ENCODE measurements at places on chromosomes 5 and 9.

DNA sequence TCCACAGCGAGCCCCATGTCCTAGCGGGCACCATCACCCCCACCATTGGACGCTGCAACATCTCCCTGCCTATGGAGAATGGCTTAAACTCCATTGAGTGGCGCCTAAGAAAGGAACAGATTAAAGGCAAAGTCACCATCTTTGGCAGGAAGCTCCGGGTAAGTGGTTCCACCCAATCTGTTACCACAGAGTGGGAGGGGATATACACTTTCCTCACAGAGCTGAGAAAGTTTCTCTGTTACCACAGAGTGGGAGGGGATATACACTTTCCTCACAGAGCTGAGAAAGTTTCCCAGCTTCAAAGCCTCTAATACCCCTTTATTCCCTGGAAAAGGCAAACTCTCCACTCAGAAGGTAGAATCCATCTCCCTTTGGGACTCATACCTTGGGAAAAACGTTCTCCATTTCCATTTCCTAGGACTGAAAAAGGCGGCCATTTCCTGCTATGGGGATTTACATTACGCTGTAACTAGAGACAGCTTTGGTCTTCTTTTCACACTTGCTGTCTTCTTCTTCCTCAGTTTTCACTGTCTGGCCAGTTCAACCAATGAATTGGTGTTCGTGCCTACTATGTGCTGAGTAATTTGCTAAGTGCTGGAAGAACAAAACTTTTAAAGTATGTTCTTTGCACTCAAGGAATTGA, 63.4 kb upstream of the WWC1 start:
- no peak for DNase-seq

DNA sequence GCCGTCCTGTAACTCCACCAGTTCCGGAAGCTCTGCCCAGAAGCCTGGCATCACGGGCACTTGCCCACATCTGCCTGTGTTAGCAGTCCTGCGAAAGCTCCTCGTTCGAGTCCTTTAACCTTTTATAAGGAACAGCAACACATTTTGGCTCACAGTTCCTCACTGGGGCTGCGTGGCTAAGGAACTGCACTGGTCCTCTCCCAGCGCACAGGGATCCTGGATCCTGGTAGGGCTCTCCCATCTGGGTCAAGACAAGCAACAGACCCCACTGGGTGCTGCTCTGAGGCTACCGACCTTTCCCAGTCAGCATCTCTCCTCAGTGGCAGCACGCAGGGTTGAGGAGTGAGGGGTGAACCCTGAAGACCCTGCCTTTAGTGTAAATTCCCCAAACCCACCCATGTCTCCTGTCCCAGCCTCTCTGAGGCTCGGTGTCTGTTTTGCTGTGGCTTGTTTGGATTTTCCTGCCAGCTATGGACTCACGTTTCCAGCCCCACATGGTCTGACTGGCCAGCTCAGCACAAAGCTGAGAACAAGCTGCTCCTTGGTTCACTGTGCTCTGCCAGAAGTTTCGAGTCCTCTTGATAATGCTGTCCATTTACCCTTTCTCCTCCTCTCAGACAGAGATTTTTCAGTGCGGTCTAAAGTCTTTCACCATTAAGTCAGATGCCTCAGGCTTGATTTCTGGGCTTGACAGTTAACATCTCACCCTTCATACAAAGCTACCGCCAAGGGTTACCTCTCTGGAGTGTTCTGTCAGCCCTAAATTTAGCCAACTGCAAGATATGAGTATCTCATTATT, 80.0 kb downstream of the AK8 start:
- DNase-seq = no peak

GRCh38 chr9:32218100-32218767, 166.2 kb upstream of the ACO1 start:
- DNase-seq = no peak

DNA sequence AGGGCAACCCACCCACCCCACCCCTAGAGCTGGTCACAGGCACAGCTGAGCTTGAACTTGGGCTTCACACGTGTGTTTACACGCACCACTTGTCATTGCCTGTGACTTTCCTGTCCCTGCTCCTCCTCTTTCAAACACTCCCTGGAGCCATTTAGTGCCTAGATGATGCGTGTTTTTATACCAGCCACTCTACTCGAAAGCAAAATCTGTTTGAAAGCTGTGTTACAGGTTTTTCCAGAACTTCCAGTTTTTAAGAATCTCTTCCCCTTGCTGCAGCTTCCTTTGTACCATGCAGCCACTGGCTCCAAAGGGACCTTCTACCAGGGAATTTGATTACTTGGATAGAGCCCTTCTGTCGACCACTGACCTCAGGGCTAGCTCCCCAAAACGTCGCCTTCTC, 78.8 kb upstream of the SPRY4 start:
- no peak for DNase-seq

- no peak for DNase-seq
These were observed 4.9 kb downstream of the GMCL2 start for GRCh38 chr5:178182158-178182876.

DNA sequence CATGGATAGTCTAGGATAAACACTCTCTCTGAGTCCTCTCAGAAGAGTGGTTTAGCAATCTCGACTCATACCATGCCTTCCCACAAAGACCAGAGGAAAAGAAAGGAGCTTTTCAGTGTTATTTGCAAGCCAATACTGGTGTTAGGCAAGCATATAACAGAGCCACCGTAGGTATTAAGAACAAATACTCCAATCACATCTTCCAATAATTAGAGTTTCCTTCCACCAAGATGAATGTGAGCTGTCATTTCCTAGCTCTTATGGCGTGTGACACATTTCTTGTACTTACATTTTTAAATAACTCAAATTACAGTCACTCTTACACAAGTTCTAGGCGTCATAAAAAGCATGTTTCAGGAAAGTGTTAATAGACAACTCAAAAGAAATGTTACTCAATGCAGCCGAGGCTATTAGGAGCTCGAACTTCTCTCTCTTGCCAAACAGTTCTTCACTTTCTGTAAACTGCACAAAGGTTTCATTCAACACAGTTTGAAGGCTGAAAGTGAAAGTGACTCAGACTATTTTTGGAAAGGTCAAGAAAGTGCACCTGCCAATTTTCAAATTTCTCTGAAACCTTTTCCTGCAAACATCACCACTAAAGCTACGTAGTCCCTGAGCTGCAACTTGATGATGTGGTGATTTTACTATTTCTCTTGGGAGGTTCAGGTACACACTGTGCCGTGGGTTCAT, 153.8 kb downstream of the AUH start:
- peak; percentile 30 for DNase-seq

DNA sequence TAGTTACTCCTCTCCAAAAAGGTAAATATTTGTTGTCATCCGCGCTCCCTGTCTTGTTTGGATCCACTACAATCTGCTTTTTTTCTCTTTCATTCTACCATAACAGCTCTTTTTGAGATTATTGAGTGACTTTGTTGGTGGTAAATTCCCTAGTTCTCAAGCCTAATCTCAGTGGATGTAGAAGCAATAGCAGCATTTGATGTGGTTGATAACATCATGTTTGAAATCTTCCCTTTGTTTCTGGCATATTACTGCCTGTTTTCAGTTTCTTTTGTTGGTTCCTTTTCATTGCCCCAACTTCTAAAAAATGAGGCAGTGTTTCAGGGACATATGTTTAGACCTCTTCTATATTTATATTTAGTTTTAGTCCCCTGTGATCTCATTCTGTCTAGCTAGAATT, 8.9 kb downstream of the CDC42SE2 start:
- no peak for DNase-seq

- no peak for DNase-seq
These were observed 2.1 kb downstream of the RPL7A start for GRCh38 chr9:133349965-133350616.

DNA sequence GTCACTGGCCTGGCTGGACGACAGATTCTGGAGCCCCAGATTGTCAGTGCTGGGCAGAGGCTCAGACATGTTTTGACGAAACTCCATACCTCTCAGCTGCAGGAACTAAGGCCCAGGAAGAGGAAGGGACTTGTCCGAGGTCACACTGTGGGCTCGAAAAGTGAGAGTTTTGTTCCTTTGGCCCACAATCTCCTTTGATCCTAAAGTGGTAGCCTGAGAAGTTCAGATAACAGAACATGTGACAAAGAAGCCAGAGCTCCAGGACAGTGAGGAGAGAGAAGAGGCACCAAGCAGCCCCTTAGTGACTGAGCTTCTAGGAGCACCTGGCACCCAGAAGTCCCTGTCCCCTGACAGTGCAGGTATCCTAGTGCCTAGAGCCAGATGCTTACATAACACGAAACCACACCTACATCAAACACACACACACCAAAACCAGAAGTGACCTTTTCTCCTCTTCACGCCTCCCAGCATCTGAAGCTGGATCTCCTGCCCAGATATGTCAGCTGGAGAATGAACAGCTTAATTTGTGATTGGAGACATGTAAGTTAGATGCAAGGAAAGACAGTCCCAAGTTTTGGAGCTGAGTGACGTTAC, 88.9 kb downstream of the ADRB2 start:
- no peak for DNase-seq

DNA sequence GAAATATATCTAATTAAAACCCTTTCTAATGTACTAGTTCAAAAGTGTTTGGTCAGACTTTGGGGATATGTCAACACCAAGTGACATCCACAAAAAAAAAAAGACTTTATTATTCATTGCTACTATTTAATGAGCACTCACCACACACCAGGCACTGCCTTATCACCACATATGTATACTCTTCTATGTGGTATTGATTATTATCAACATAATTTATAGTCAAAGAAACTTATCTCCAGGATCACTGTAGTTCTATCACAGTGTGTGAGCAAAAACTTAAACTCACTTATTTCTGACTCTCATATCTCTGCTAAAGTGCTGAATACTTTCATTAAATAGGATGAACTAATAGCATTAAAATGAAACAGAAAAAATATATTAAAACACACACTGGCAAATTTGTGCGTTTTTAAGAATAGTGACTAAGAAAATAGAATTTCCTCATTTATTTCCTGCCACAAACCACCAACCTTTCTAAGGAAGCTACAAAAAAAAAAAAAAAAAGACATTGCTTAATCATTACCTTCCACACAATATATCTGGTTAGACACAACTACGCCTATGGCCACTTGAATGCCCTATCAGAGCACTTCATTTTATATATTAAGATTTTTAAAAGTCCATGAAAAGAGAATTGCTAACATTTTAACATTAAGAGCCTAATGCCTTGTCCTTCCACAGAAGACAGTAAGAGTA, 12.8 kb downstream of the SLCO4C1 start:
- DNase-seq = no peak

GRCh38 chr9:110161940-110162339, 46.0 kb downstream of the C9orf152 start:
- no peak for DNase-seq

DNA sequence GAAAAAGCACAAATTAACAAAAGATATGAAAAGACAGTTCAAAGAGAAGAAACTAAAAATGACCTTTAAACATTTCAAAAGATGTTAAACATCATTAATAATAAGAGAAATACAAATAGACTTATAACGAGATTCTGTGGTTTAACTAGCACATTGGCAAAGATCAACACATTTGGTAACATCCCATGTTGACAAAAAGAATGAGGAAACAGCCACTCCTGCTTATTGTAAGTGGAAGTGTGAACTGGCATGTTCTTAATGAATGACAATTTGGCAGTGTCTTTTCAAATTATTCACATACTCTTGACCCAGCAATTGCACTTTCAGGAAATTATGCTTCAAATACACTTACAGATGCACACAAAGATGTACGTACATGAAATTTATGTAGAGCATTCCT, 176.3 kb downstream of the TLE1 start:
- DNase-seq = no peak

DNA sequence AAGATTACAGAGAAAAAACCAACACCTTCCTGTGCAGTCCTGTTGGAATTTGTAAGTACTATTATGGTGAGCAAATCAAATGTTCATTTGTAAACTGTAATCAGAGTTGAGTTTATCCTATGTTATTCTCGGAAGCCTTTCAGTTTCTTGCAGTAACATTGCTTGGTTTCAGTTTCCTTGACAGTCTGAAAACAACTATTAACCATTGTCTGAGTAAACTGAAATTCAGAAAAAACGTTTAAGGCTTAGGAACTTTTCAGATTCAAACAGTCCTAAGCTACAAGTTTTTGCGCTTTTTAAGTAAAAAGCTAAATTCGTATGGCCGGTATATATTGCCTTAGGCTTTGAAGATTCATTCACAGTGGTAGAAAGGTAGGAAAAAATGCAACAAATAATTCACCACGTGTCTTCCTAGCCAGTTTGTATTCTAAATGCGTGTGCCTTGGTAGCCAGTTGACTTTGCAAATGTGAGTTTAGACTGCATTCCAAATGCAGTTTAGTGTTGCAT, 2.5 kb downstream of the GPBP1 start:
- no peak for DNase-seq

DNA sequence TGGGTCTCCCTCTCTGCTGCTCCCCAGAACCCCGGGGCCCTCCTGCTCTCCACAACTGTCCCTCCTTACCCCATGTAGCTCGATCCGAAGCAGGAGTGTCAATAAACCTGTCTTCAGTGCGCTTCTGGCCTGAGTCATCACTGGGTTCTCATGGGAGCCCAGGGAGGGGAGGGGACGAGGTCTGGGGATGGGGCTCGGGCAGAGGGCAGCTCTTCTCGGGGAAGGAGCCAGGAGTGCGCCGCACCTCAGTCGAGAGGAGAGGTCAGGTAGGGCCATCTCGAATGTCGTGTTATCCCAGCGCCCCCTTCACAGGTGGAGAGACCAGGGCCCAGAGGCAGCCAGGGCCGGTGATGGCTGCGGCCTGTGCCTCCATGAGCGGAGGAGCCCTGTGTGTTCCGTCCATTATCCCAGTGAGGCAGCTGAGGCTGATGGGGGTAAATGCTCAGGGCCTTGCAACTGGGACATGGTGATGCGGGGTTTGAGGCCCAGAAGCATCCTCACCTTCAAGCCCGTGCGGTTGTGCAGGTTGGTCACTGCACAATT, 52.1 kb downstream of the LRSAM1 start:
- DNase-seq = no peak

- no peak for DNase-seq
These were observed 69.6 kb upstream of the TAF1L start for GRCh38 chr9:32705059-32705458.

DNA sequence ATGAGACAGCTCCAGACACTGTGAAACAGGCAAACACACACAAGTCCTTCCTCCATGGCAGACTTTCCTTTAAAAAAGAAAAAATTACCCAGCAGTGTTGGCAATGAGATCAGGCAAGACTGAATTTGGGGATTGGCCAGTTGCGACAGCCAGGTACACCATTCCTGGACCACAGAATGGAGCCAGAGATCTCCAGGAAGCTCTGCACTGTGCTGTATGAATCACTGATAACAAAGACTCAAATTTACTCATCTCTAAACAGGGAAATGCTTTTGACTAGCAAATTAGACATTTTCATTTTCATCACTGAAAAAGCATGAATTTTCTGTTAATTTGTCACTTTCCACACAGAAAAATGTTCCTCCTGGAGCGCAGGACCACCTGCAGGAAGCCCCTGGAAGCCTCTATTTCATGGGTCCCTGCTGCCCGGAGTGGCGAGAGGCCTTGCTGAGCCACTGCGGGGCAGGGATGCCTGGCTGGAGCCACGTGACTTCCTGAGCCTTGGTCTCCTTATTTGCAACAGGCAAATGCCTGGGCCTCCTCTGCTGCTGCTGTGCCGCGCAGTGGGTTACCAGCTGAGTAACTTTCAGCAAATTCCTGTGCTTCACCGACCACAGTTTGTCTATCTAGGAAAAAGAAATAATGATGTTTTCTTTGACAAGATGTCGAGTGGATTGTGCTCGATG, 185.9 kb upstream of the ZNF618 start:
- no peak for DNase-seq

GRCh38 chr9:36485647-36486328, 85.7 kb upstream of the RNF38 start:
- DNase-seq = peak; percentile 2

Data from activated T-cell treated with anti-CD3 and anti-CD28 coated beads for 24 hours (primary cell).